ENCODE measurements at places on chromosomes 5 and 9. TPM values are rescaled to one million over a fixed set of nuclear protein-coding genes. Genes with fewer than 3 reads are reported as not detected.

The MCCC2 gene
- 20.1 TPM for total RNA-seq

The TEX48 gene
- not detected for total RNA-seq

The IL3 gene
- not detected for total RNA-seq

The RECK gene
- total RNA-seq = 25.1 TPM

The PCDHAC2 gene
- total RNA-seq = 0.31 TPM

The CAMK2A gene
- total RNA-seq = under 0.01 TPM

The GPR21 gene
- total RNA-seq = 0.87 TPM

The SPAAR gene
- total RNA-seq = 0.12 TPM

The NEURL1B gene
- 3.4 TPM for total RNA-seq

The GABRA1 gene
- total RNA-seq = under 0.01 TPM

The HCN1 gene
- total RNA-seq = not detected

The EFNA5 gene
- total RNA-seq = 18.2 TPM

The MLLT3 gene
- 16.1 TPM for total RNA-seq

The IFNA13 gene
- not detected for total RNA-seq

The SPOCK1 gene
- total RNA-seq = 50.3 TPM

The OR1J2 gene
- total RNA-seq = not detected

The CDC25C gene
- 3.0 TPM for total RNA-seq

The RGS7BP gene
- 1.7 TPM for total RNA-seq

The BAAT gene
- not detected for total RNA-seq

The C5orf47 gene
- total RNA-seq = not detected

The NUTM2F gene
- not detected for total RNA-seq

The TRIM36 gene
- total RNA-seq = 0.53 TPM

The TRAF1 gene
- 56.1 TPM for total RNA-seq

Data from aortic smooth muscle cell (primary cell).